ENCODE measurements at places on chromosomes 11 and 22.

GRCh38 chr22:42587588-42588175 lies 27.0 kb downstream of the POLDIP3 start:
- DNase-seq: no peak

- no peak for DNase-seq
These were observed 53.0 kb downstream of the RELT start for GRCh38 chr11:73429121-73429750.

DNA sequence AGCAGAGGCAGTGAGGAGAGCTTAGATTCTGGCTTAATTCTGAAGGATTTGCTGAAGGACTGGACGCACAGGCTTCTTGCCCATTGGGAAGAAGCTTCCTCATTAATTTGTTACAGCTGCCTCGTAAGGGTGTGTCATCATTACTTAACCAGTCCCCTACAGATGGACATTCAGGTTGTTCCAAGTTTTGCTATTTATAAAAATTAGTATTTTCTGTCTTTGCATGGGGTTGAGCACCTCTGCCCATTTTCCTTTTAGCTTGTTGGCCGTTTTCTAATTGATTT lies 38.1 kb downstream of the CAPN1 start:
- no peak for DNase-seq

- DNase-seq: no peak
These were observed 24.6 kb upstream of the DGAT2 start for GRCh38 chr11:75743711-75744563.

GRCh38 chr22:38753948-38754750 lies 1.6 kb downstream of the SUN2 start:
- DNase-seq: no peak
